ENCODE measurements at places on chromosomes 3 and 15.

DNA sequence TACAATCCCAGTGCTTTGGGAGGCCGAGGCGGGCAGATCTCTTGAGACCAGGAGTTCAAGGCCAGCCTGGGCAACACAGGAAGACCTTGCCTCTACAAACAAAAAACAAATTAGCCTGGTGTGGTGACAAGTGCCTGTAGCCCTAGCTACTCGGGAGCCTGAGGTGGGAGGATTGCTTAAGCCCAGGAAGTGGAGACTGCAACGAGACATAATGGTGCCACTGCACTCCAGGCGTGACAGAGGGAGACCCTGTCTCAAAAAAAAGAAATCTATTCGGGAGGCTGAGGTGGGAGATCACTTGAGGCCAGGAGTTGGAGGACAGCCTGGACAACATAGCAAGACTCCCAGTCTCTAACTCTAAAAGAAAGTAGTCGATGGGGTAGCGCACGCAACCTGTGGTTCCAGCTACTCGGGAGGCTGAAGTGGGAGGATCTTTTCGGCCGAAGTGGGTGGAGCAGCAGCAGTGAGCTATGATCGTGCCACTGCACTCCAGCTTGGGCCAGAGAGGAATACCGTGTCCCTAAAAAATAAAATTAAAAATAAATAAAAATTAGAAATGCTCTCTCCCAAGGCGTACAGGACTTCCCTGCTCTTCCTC is 775 bp downstream of the C3orf33 start:
- DNase-seq, result no peak

DNA sequence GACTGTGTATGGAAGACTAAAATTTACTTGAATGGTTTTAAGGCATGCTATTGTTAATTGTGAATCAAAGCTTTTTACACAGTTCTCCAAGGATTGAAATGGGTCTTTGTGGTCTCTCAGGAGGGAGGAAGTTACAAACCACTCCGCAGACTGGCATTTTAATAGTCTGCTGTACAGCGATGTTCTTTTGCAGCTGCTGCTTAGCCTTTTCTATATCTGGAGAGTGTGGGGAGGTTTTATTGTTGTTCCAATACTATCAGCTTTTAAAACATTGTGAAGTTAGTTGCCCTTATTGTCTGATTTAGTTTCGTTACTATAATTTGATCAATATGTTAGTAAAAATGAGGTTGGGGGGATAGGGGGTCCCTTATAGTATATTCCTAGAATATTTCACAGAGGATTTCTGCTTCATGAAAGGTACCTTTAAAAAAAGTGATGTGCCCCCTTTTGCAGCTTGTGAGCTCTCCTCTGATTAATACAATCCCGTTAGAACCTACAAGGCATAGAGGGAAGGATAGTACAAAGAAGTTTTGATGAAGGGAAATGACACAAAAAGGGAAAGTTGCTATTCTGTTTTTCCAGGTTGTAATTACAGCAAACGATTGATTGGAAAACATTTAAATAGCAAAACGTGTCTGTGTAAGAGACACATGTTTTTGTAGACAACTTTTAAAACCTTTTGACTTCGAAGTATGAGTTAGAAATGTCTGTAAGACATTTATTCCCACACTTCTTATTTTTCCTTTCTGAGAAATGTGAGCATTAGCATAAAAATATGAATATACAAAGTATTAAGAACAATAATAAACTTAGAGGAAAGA is 158.3 kb upstream of the CGNL1 start:
- no peak for DNase-seq

DNA sequence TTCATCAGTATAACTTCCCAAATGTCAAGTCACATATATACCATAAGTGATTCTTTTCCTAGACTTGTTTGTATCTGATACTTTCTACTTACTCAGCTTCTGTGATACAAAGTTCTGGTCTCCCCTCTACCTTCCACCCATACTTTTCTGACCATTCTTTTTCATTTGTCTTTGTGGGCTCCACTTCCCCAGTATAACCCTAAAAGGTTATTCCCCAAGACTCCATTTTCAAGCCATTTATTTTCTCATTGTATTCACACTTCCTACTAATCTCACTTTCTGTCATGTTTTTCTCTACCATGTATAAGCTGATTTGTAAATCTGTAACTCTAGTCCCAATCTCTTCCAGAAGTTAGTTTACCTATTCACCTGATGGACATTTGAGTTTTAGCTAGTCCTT is 34.0 kb downstream of the IQCB1 start:
- DNase-seq, result no peak

DNA sequence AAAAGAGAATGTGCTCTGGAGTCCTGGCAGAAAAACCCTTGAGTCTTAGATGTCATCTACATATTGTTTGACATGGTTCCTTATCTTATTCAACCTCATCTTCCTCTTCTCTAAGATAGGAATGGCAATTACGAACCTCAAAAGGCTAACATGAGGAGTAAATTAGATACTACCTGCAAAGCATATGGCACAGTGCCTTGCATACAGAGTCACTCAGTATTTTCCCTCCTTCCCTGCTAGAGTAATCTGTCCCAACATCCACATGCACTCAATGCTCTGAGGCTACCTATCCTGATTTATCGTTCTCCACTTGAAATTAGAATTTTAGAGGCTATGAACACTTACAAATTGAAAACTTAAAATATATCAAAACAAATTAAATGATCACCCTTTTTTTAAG is 386.7 kb downstream of the RSL24D1 start:
- no peak for DNase-seq

DNA sequence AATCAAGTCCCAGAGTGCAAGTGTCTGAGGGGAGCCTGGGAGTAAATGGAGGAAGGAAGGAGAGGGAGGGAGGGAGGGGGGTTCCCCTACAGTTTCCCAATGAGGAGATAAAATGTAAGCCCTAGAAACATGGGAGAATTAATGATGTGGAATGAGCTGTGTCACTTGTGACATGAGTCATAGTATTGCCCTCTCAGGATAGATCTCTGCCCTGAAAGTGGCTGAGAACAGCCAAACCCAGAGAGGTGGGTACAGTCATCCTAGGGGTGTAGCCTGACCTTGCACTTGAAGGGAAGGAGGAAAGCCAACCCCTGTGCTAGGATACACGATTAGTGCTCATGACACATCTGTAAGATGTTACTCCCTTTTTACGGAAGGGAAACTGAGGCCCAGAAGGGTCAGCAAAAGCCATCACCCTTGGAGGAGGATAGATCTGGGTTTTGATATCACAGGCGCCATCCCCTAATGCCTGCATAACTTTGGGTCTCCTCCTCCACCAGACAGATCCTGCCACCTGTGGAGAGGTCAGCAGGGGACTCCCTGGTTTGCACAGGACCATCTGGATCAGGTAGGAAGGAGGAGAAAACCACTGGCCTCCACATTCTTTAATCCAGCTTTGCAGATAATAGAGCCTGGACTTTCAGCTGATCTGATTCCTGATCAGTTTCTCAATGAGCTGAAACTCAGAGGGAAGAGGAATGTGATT is 23.1 kb upstream of the USP3 start:
- DNase-seq, result peak; percentile 69

GRCh38 chr3:10253731-10254130 is 5.5 kb downstream of the TATDN2 start:
- no peak for DNase-seq

GRCh38 chr15:79970624-79971434 is at the start of gene BCL2A1:
Gene BCL2A1 (minus strand): TSS chr15:79971196. CDS start chr15:79971119, 77 bp downstream.
- DNase-seq, result no peak

- no peak for DNase-seq
Observed at GRCh38 chr3:169158379-169158778, 505.1 kb downstream of the MECOM start.

- no peak for DNase-seq
Observed at GRCh38 chr3:172087602-172088580, 48.5 kb downstream of the FNDC3B start.

DNA sequence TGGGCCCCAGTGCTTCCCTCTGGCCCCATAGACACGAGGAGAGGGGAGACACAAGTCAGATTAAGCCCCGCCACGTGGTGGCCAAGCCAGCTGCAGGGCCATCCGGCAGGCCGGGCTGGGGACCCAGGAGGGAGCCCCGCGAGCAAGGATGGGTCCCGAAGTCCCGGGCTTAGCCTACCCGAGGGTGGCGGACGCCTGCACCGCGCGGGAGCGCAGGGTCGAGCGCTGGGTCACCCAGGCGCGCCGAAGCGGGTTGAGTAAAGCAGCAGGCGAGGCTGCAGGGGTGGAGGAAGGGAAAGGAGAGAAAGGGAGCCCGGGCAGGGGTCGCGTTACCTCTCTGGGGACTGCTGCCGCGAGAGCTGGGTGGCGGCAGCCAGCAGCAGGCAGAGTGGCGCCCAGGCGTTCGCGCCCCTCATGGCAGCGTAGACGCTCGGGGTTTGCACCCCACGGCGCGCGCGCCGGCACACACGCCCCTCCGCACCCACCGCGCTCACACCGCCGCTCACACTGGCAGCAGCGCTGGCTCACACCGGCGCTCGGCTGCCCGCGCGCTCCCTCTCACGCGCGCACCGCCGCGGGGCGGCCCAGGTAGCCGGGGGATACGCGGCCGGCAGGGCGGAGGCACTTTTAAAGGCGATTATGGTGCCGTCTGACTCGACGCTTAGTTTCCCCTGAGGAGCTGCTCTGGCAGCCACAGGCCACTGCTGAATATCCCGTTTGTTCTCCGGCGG is at the start of gene PCOLCE2:
Gene PCOLCE2, minus strand, starts transcription at position 603 of the 731 bp plus-strand sequence. Its CDS starts 187 bp downstream, at position 416.
- DNase-seq, result peak; percentile 69

DNA sequence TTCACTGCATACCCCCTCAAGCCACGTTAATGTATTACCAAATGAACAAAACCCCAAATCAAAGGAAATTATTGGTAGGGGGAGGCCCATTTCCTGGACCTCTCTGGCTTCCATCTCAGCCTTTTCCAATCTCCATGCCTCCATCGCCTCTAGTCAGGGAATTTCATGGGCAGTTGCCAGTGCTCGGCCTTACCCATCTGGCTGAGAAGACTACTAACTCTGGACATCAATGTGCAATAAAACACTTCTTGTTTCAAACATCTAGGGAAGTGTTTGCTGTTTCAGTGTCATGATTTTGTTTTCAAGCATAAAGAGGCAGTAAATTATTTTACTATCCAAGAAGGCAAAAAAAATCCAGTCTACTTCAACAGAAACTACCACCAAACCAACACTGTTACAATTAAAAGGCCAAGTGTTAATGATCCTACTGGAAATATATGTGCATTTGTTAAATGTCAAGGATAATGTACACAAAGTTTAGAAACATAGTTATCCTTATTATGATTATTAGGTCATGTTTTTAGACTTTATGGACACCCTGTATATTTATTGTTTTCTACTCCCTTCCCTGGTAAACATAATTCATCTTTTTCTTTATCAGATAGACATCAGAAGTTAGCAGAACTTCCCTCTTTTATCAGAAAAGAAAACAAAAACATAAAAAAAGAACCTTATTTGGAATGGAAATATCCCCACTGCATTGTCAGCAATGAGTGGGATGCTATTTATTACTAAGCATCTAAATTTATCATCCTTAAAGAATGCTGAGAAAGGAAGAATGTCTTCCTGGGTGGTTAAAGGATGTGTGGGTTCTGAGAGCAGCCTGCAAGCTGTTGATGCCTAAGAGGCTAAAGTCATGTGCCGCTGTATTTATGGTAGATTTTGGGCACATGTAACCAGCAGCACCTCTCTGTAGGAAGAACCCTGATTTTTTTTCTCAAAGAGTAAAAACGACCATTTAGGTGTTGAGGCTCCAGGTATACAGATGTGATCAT is 15.2 kb downstream of the LDHAL6B start:
- no peak for DNase-seq

DNA sequence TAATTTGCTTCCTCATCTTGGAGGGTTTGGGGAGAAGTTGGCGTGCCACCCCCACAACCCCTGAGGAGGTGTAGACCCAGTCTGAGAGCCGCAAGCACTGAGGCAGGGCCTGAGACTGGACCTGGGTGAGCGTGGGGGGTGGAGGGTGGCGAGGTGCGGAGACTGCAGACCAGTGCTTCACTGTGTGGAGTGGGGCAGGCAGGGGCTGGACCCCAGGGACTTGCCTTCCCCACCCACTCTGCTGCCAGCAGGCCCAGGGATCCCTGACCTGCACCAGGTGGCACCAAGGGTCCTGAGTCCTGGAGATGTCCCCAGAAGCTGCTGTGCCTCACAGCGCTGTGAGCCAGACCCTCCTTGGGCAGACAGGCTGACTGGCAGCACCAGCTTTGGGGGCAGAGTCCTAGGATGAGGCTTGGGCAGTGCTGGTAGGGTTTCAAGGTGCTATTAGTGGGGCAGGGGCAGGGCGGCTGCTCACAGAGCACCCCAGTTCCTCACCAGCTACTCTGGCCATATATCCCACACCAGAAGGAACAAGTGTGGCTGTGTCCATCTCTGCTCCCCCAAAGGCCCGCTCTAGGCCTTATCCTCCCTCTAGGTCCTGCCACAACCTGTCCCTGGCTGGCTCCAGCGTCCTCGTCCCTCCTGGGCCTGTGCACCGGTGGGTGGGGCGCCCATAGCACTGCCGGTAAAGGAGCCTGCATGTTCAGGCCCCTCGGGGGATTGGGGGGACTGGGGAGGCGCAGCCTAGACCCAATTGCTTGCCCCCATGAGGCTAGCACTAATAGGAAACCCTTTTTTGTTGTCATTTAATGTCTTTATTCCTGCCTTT is 11.8 kb downstream of the ZBTB47 start:
- no peak for DNase-seq

DNA sequence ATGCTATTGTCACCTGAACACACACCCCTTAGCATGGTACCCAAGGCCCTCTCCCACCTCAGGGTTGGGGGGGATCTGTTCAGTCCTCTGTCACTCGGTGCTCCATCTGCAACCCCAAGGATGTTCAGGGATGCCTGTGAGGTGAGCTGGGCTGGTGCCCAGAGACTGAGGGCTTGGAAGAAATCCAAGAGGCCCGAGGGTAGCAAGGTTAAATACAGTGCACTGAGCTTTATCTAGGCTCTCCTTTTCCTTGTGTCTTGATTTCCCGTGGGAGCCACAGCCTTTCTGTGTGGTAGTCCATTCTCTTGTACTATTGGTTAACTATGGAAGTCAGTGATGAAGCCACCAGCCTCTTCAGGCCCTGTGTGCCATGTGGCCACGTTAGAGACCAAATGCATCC is 18.7 kb upstream of the WNT5A start:
- DNase-seq, result no peak
